Nasal cavity respiratory epithelium epithelial cell of viscerocranial mucosa (primary cell): ENCODE measurements at places on chromosomes 1 and 21. TPM values are rescaled to one million over a fixed set of nuclear protein-coding genes. Genes with fewer than 3 reads are reported as not detected.

The MAP10 gene
- 0.34 and 1.4 TPM in 2 replicates for total RNA-seq

The KRTAP13-2 gene
- not detected in 2 replicates for total RNA-seq

The KCNE2 gene
- total RNA-seq = not detected in 2 replicates

The CRYBG2 gene
- 52.6 and 55.7 TPM in 2 replicates for total RNA-seq

The HTR1D gene
- total RNA-seq = under 0.01 and 0.07 TPM in 2 replicates

The TEX35 gene
- total RNA-seq = not detected in 2 replicates

The CFAP45 gene
- 0.14 and 0.34 TPM in 2 replicates for total RNA-seq

The GUK1 gene
- total RNA-seq = 265 and 456 TPM in 2 replicates

The CLCA4 gene
- total RNA-seq = 0.34 and 26.7 TPM in 2 replicates

The FCRL2 gene
- total RNA-seq = not detected in 2 replicates

The PLEKHM2 gene
- 74.8 and 114 TPM in 2 replicates for total RNA-seq

The YY1AP1 gene
- 35.9 and 53.5 TPM in 2 replicates for total RNA-seq

The BRDT gene
- not detected in 2 replicates for total RNA-seq

The KCNQ4 gene
- total RNA-seq = under 0.01 and 0.07 TPM in 2 replicates

The TMEM82 gene
- total RNA-seq = not detected in 2 replicates

The OPRD1 gene
- not detected in 2 replicates for total RNA-seq

The OR2L13 gene
- not detected in 2 replicates for total RNA-seq

The SPOCD1 gene
- total RNA-seq = 8.5 and 26.3 TPM in 2 replicates

The SIM2 gene
- 0.07 and 0.34 TPM in 2 replicates for total RNA-seq

The HLX gene
- 0.07 TPM in 1 of 2 replicates, not detected in the other for total RNA-seq

The INTS3 gene
- total RNA-seq = 16.4 and 37.2 TPM in 2 replicates

The AJAP1 gene
- total RNA-seq = 0.36 and 1.7 TPM in 2 replicates

The TSPEAR gene
- not detected in 2 replicates for total RNA-seq

The ADGRL4 gene
- total RNA-seq = not detected in 2 replicates

The CELA3B gene
- total RNA-seq = not detected in 2 replicates
